ENCODE measurements at places on chromosomes 7 and 10. TPM values are rescaled to one million over a fixed set of nuclear protein-coding genes. Genes with fewer than 3 reads are reported as not detected.

Gene PIP
- not detected for total RNA-seq

Gene CPA2
- total RNA-seq: not detected

Gene AHR
- 99.1 TPM for total RNA-seq

Gene NPY
- not detected for total RNA-seq

Gene SFTPA1
- total RNA-seq: not detected

Gene EPHB4
- total RNA-seq: 51.3 TPM

Gene FXYD4
- not detected for total RNA-seq

Gene SFRP5
- not detected for total RNA-seq

Gene TRIM4
- total RNA-seq: 28.2 TPM

Gene SEC31B
- total RNA-seq: 14.0 TPM

Gene CFAP69
- total RNA-seq: 3.7 TPM

Gene ANKRD61
- total RNA-seq: 0.42 TPM

Gene PNLIPRP2
- not detected for total RNA-seq

Gene DNMBP
- total RNA-seq: 11.3 TPM

Gene HOXA11
- 0.84 TPM for total RNA-seq

Gene LRRD1
- not detected for total RNA-seq

Gene PTF1A
- not detected for total RNA-seq

Gene AOAH
- not detected for total RNA-seq

Gene C10orf67
- total RNA-seq: 0.21 TPM

Gene SBDS
- total RNA-seq: 156 TPM

Gene GJD4
- total RNA-seq: not detected

Gene OR2A42
- total RNA-seq: not detected

Gene ZNF239
- total RNA-seq: 16.4 TPM

Gene ANKMY2
- total RNA-seq: 14.3 TPM

Gene FBXO24
- 0.37 TPM for total RNA-seq

Gene CYP2C8
- total RNA-seq: not detected

Gene SPDYE2B
- total RNA-seq: not detected

Gene CDH23
- 0.07 TPM for total RNA-seq

Gene NACAD
- total RNA-seq: not detected

Data from MCF 10A (cell line).